ENCODE measurements at places on chromosomes 3 and 15.
A peak's percentile ranks its signal among the peaks of the same experiment; 100 is the strongest.

DNA sequence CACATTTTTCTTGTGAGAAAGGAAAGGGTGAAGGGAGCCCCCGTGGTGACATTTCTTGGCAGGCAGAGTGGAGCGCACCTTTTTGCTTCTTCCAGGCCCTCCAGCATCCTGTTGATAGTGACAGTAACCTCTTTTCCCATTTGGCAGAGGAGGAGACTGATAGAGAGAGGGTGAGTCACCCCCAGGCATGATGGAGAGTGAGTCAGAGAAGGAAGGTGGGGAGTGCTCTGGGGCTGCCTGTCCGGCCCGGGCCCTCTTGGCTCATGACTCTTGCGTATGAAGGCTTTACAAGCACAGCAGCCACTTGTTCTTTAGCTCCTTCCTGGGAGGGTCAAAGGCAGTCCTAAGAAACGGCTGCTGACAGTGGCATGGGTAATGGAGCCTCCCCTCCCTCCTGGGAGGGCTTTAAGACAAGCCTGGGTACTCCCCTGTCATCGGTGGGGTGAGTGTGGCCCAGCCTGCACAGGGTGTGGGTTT lies 16.0 kb downstream of the ANKRD63 start:
- no peak for DNase-seq

DNA sequence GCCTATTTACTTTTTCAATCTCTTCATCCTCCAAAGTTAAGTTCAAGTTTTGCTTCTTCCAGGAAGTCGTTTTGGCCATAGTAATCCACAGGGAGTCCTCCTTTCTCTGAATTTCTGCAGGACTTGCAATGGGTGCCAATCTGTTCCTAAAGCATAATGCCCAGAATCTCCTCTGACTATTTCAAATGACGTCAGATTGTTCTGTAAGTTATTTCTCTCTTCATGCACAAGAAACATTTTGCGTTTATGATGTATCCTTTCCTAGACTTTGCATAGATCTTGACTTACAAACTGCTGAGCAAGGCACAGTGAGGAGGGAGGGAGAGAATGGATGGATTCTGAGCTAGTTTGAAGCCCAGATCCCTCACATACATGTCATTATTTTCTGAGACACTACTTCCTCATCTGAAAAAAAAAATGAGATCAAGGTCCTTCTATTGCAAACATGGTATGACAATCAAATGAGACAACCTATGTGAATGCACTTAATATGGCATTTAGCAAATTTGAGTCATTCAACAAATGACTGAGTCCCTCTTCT lies 103.1 kb downstream of the MEX3B start:
- DNase-seq, result no peak

GRCh38 chr3:125280668-125281361 lies 68.3 kb upstream of the SLC12A8 start:
- no peak for DNase-seq

GRCh38 chr15:77915261-77915960 lies 162.1 kb downstream of the TBC1D2B start:
- peak; percentile 47 for DNase-seq

DNA sequence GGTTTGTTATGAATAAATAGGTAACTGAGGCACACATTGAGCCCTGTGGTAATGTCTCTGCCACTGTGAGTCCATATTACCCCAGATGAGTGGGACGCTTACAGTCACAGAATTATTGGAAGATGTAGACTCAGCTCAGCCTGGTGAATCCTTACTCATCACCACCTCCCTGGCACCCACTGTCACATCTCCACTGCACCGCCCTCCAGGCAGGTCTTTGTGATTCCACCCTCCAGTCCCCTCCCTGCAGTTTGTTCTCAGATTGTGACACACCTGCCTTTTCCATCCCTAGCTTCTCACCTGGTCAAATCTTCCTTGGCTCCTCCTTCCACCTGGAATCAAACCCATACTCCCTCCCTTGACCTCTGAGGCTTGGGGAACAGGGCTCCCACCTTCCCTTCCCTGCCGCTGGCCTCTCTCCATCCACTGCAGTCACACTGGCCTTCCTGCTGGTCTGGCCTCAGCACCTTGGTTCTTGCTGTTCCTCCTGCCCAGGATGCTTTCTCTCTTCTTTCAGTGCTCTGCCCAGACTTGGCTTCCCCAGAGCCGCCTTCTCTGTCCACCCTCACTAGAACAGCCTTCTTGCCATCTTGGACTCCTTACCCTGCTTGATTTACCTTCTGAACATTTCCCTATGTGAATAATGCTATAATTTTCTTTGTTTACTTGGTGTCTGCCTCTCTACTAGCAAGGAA lies 9.4 kb downstream of the SLC6A20 start:
- DNase-seq, result no peak

DNA sequence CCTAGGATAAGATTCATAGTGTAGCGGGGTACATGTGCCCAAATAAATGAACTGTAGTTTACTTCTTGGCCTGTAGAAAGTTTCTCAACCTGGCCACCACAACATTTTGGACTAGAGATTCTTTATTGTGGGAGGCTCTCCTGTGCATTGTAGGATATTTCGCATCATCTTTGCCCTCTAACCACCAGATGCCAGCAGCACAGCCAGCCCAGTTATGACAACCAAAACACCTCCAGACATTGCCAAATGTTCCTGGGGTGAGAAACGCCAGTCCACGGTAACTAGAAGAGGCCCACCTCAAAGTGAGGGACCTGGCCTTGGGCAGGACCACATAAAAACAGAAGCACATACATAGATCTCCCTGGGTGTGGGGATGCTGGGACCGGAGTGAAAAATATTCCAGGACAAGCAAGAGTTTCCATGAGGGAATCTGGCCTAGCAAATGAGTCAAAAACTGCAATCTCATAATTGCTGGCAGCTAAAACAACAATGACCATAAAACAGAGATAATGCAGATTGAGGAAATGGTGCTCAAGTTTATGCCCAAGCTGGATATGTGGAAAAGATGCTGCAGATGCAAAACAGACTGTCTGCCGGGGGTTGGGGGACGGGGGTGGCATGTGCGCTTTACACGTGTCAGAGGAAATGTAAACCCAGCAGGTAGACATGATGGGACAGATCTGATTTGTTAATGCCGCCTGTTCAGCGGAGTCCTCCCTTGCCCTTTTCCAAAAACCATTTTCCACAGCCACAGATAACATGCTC lies 39.7 kb downstream of the ARHGEF3 start:
- DNase-seq, result no peak

DNA sequence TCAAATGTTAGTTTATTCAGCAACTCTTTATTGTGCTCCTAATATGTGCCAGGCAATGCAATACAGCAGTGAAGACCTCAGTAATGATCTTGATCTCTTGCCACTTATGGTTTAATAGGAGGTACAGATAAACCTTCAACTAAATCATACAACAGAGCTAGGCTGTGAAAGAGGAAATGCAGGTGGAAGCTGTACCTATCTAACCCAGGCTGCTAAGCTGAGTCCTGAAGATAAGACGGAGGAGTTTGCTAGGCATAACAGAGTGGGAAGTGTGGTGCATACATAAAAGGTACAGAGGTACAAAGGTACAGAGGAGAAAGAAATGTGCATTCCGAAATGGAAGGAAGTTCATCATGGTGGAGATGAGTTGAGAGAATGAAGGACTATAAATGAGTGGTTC lies 35.0 kb downstream of the KBTBD8 start:
- no peak for DNase-seq

GRCh38 chr3:53884623-53885022 lies 2.7 kb upstream of the ACTR8 start:
- DNase-seq, result no peak

DNA sequence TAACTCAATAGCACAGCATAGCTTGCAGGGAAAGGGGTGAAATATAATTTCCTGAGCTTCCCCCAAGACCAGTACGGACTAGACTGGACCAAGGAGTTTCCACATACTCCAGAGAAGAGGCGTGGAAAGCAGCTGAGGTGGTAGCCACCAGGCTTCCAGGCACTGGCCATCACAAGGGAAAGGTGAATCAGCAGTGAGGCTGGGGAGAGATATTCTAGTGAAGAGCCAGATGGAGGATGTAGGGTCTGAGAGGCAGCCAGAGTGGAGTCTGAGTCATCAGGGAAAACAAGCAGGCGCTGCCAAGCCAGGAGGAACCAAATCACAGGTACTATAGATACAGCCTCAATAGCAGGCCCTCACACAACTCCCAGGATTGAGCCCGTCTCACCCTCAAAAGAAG lies 9.6 kb upstream of the RASA2 start:
- no peak for DNase-seq

DNA sequence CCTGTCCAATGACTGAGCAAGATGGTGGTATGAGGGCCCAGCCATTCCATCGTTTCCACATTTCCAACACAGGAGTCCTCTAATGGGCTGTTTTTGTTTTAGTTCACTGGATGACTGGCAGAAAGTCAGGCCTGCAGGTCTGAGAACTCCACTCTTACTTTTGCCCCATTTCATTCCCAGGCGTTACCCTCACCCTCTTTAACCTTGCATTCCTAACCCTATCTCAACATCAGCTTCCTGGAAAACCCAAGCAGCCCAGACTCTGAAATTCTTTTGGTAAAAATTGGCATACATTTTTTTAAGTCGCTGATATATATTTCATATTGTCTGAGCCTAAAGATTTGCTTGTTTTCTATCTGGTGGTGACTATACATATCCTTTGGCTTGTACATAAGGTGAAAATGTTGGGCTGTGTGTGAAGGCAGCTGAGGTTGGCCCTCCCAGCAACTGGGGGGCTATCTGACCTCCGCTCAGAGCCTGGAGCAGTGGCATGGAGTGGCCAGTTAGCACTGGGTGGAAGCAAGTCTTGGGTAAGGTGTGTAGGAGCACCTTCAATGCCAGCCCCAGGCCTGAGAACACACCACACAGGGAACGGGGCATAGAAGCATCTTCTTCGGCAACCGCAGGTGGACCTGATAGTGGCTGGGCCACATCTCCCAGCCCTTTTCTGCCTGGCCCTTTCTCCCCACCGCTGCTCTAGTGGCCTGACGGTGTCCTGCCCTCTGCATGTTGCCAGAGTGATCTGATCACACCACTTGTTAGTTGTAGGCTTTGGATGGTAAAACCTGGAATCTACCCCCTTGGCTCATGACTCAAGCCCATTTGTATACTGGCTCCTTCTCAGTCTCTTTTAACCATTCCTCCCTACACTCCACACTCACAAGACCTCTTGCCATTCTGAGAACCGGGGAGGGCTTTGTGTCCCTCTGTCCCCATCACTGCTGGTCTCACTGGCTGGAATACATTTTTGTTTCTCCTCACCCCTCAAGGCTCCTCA lies 50.0 kb downstream of the AMOTL2 start:
- DNase-seq, result no peak

DNA sequence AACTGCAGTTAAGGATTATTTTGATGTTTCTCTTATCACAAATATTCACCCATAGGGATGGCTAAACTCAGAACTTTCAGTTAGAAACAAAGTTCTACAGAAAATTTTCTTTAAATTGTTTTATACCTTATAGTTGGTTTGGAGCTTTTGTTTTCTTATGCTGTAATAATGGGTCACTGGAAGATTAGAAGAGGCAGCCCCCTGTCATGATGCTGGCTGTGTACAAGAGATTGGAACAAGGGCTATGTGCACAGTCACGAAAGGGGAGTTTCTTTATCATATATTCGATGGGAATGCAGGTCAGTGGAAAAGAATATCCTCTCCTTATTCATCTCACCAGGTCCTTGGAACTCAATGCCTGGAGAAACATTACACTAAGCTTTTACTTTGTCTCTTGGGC lies 12.0 kb upstream of the CPA3 start:
- no peak for DNase-seq

- DNase-seq, result no peak
Measured at GRCh38 chr3:77329116-77329515, 289.2 kb downstream of the ROBO2 start.

DNA sequence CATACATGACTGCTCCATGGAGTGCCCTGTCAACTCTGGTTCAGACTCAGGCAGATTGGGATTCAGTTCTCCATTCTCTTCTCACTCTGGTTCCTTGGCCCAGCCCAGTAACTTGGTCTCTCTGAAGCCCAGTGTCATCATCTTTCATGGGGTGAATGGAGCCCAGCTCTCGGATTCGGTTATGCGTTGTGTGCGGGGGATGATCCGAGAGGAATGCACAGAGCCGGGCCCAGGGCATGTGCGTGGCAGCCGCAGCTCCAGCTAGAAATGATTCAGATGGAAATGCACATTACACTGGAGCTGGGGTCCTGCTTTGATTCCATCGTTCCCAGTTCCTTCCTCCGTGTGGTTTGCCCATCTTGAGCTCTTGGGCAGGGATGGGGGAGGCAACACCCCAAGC lies 189.4 kb downstream of the FEZF2 start:
- no peak for DNase-seq

GRCh38 chr15:98690272-98690950 lies 42.1 kb downstream of the IGF1R start:
- no peak for DNase-seq

GRCh38 chr3:197518881-197519421 lies 36.8 kb downstream of the BDH1 start:
- no peak for DNase-seq

DNA sequence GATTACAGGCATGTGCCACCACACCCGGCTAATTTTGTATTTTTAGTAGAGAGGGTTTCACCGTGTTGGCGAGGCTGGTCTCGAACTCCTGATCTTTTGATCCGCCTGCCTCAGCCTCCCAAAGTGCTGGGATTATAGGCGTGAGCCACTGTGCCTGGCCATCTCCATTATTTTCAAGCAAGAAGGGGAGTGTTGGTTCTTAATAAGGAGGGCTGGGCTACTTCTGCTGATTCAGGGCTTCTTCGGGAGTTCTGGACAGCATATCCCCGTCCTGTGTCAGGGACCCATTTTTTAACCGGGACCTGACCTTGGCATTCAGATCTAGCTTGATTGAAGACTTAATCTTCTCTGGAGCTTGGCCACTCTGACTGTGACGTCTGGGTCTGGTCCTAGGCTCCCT lies 74.1 kb upstream of the SYN2 start:
- DNase-seq, result no peak

GRCh38 chr3:24687671-24688070 lies 193.0 kb upstream of the THRB start:
- no peak for DNase-seq

DNA sequence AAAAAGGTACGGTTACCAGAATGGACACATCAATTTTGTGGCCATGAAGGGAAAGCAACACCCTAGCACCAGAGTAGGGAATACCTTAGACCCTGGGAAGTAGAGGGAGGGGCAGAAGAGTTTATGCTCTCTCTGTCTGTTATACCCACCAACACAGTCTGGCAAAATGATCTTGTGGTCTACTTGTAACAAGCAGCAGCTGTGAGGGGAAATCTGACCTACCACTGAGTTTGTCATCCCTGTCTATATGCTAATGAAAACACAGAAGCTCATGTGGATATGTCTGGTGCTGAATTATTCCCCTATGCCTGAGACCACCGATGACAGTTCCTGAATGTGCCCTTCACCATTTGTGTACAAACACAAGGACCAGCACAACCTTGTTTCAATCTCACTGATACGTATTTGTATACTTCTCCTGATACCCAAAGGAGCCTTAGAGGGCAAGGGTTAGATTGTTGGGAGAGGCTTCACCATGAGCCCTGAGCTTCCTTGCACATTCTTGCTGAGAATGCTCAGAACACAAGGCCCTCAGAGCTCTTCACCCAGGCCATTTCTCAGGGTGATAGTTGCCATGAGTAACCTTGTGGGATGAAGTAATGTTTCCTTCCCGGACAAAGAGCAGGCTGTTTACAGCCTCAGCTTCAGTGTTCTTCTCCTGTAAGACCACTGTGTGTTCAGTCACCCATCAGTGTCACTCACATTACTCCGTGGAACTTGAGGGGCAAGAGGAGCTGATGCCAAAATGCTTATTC lies 24.7 kb upstream of the ZNF639 start:
- DNase-seq, result no peak

- no peak for DNase-seq
Measured at GRCh38 chr15:68808770-68809169, 11.9 kb downstream of the ANP32A start.
